Thoracic aorta (tissue), 2 donors: ENCODE measurements at places on chromosomes 5 and 9. TPM values are rescaled to one million over a fixed set of nuclear protein-coding genes. Genes with fewer than 3 reads are reported as not detected.

- H3K36me3 ChIP-seq, result no peaks in the 10 kb centered on the region
- H3K27me3 ChIP-seq, result no peaks in the 10 kb centered on the region
- no peak overlapping the region for H3K4me3 ChIP-seq
- DNase-seq, result no peak
- H3K4me1 ChIP-seq, result no peaks in the 10 kb centered on the region
Observed at GRCh38 chr9:17742067-17742466, 163.2 kb downstream of the SH3GL2 start.

- H3K27me3 ChIP-seq, result no peaks in the 10 kb centered on the region
- DNase-seq, result no peak
- H3K36me3 ChIP-seq, result no peaks in the 10 kb centered on the region
Observed at GRCh38 chr9:101457003-101457402, 21.4 kb upstream of the ALDOB start.

DNA sequence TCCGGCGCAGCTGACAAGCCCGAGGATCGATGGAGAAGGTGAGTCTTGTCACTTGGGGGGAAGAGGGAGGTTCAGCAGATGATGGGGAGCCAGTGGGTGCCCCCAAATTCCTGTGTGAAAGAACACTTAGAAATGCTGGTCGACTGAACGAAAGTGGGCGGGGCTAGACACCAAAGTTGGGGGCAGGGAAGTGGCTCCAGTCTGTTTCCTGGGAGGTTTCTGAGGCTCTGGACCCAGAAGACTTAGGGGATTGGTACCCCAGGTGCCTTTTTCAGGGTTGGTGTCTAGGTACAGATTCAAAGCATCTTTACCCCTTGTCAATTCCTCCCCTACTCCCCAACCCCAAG lies 278.6 kb downstream of the ZSWIM6 start:
- no peak overlapping the region for H3K4me3 ChIP-seq
- H3K4me1 ChIP-seq, result peaks cover 20% of the 10 kb centered on the region
- DNase-seq, result no peak
- H3K27ac ChIP-seq, result no peak overlapping the region
- H3K27me3 ChIP-seq, result no peaks in the 10 kb centered on the region

DNA sequence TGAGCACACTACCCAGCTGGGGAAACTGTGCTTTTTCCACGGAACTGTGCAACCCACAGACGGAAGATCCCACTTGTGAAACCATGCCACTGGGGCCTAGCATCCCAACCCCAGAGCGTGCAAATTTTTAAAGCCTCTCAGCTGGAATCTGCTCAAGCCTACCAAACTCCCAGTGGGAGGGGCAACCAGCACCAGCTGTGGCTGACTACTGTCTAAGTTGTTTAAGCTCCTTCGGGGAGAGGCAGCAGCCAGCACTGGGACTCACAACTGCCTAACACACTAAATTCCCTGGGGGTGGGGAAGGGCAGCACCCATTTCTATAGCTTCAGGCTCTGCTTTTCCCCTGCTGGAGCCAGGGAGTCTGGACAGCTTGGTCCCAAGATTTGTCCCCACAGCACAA lies 287.6 kb upstream of the MSX2 start:
- H3K27ac ChIP-seq, result no peak overlapping the region
- no peaks in the 10 kb centered on the region for H3K27me3 ChIP-seq
- no peaks in the 10 kb centered on the region for H3K4me1 ChIP-seq
- no peaks in the 10 kb centered on the region for H3K36me3 ChIP-seq

GRCh38 chr9:12318732-12319685 lies 374.2 kb upstream of the TYRP1 start:
- H3K4me3 ChIP-seq, result no peak overlapping the region
- H3K36me3 ChIP-seq, result no peaks in the 10 kb centered on the region
- DNase-seq, result no peak
- H3K27me3 ChIP-seq, result no peaks in the 10 kb centered on the region
- no peaks in the 10 kb centered on the region for H3K4me1 ChIP-seq
- H3K27ac ChIP-seq, result no peak overlapping the region

TOR1A gene
- total RNA-seq, result 39.3 TPM

TAF11L14 gene
- total RNA-seq, result not detected
